CD4-positive, alpha-beta T cell treated with Interleukin-21 for 1 hour (primary cell): ENCODE measurements at places on chromosomes 4 and X.
A peak's percentile ranks its signal among the peaks of the same experiment; 100 is the strongest.

GRCh38 chrX:100931925-100932285 lies 3.2 kb upstream of the XKRX start:
- DNase-seq = no peak

- DNase-seq = no peak
Measured at GRCh38 chr4:135277068-135277979, 1075.7 kb upstream of the PABPC4L start.

DNA sequence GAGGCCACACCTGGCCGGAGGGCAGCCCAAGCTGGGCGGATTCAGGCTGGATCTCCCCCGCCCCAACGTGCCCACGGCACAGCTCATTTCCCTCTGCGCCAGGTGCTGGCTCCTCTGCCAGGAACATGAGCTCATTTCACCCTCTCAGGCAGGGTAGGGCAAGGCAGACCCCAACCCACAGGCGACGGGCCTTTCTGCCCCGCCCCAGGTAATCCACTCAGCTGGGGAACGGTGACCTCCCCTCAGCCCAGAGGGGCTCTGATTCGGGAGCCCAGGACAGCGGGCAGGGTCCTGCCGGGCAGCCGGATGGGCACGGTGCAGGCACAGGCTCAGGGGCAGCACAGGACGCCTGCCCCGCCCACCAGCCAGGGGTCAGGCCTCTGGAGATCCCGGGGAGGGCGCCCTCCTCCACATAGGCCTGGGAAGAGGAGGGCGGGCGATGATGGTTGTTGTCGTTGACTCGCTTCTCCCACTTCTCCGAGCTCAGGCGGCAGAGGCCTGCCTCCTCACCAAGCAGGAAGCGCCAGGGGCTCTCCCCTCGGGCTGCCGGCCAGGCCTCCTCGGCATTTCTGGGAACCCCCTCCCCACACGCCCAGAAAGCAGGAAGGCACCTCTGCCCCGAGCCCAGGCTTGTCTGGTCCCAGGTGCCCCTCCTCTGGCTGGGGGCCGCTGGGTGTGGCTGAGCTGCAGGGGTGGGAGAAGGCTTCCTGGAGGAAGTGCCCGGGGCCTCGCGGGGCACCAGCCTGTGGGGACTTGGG lies 31.1 kb downstream of the TACC3 start:
- DNase-seq = peak; percentile 23

- no peak for DNase-seq
Measured at GRCh38 chrX:150446995-150447394, 83.9 kb downstream of the MAMLD1 start.

- no peak for DNase-seq
Measured at GRCh38 chr4:17654701-17655100, 40.3 kb downstream of the MED28 start.

GRCh38 chr4:5899881-5900280 lies 7.0 kb upstream of the CRMP1 start:
- no peak for DNase-seq

GRCh38 chrX:109880629-109881028 lies 122.3 kb upstream of the TMEM164 start:
- no peak for DNase-seq

- DNase-seq = no peak
Measured at GRCh38 chr4:4440333-4441061, 53.6 kb downstream of the NSG1 start.

GRCh38 chr4:24158031-24158430 lies 268.2 kb upstream of the PPARGC1A start:
- DNase-seq = no peak

GRCh38 chrX:133444196-133444595 lies 28.9 kb upstream of the GPC4 start:
- DNase-seq = no peak

DNA sequence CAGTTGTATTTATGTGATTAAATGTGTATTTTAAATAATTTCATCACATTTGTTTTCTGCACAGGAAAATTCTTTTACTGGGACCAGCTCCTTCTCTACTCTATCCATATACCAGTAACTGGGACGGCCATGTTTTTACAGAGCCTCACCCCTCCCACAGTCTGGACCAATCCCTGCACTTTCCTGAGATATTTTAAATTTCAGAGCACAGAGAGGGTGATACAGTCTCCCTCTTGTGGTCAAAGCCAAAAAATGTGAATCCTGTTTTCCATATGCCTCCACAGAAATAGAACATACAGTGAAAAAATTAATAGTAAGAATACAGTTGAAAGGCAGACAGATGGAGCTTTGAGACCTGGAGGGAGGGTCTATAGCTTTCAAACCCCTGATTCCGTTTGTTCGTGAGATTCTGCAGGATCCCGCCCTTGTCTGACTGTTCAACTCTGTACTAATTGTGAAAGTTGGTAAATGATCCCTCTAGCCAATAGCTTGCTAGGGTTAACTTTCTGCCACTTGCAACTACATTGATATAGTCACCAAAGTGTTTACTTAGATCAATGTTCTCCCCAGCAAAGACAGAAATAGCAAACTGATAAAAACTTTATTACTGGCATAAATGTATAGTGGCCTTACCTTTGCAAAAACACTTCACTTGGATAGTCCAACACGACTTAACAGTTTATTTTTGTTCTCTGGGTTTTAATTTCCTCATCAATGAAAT lies 172.2 kb downstream of the PPARGC1A start:
- no peak for DNase-seq

DNA sequence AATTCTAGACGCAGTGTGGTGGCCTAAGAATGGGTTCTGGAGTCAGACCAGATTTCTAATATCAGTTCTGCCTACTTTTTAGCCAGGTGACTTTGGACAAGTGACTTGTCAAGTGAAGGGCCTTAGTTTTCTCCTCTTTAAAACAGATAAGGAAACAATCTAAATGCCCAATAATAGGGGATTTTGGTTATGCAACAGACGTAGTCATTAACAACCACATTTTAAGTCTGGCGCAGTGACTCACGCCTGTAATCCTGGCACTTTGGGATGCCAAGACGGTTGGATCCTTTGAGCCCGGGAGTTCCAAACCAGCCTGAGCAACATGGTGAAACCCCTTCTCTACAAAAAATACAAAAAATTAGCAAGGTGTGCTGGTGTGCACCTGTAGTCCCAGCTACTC lies 2.1 kb upstream of the ZMYM3 start:
- DNase-seq = no peak

DNA sequence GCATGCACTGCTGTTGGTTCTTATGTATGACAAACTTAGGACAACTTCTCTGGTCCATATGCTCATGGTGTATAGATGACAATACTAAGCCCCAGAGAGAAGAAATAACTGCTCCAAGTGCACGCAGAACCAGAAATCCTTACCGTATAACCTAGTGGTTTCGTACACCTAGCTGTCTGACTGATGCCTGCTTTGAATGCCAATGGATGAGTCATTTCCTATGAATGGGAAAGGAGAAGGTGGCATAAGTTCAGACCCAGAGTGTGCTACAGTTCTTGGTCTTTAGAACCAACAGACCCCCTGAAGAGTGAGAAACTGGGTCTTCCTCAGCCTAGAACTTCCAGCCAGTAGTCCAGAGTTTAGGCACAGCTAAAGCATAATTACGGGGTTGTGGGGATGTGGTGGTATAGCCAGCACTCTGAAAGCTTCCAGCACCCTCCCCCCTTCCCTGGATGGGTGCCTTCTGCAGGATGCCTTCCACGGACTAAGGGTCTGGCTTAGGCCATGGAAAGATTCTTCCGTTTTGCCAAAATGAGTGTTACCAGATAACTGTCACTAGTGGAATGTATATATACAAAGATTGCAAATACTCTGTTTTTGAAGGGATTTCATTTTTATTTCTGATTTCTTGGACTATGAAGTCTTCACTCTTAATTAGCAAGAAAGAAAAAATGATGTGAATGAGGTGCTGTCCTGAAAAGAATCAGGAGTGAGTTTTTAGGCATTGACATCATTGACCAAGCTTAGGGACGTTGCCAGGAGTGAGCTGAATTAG lies 84.6 kb upstream of the PACRGL start:
- DNase-seq = no peak

GRCh38 chrX:118459494-118459893 lies 36.1 kb upstream of the DOCK11 start:
- peak; percentile 55 for DNase-seq

DNA sequence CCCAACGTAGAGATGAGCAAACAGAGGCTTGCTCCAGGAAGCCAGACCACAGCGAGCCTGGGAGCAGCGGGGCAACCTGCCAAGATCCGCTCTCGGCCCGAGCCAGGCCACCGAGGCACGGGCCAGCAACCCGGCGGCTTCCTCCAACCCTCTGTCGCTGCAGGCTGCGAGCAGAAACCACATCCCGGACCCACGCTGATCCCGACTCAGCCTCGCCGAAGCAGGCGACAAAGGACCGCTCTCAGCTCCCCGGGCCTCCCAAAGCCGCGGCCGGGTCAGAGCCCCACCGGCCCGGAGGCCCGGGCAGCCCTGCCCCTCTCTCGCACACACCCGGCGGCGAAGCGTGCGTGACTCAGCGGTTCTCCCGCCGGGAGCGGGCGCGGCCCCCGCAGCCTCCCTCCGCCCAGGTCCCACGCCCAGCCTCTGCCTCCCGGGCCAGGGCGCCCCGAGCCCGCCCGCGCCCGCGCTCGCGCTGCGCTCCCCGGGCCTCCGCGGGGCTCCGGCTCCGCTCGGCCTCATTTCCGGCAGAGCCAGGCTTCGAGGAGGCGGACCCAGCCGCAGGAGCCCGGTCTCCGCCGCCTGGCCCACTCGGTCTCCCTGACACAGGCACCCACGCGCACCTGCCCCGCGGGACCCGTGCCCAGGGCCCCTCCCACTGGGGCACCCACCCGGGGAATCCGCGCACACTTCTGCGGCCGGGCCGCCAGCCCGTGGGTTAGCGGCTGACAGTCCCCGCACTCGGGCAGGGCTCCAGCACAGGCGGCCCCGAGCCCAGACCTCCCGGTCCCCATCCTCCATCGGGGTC lies 1.7 kb downstream of the PPP2R2C start:
- no peak for DNase-seq

- no peak for DNase-seq
Measured at GRCh38 chr4:182208526-182209050, 34.6 kb upstream of the TENM3 start.

GRCh38 chr4:69713593-69713992 lies 46.8 kb downstream of the SULT1B1 start:
- DNase-seq = no peak

GRCh38 chrX:147322496-147322895 lies 508.0 kb upstream of the CXorf51A start:
- no peak for DNase-seq

GRCh38 chr4:28373191-28373590 lies 1512.5 kb downstream of the STIM2 start:
- no peak for DNase-seq

DNA sequence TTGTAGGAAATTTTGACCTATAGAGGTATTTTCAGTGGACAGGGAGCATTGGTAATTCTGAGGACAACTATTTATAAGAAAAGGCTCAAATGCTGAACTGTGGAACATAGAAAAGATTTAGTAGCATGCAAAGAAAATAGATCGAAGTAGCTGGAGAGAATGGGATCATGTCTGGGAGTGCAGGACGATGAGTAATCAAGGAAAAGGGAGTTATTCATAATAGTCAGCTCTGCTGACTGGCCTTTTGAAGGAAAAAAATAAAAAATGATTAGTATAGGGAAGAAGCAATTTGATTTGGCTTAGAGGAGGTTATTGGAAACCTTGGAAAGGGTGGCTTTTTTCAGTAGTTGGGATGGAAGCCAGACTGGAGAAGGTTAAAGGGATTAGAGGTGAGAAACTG lies 22.9 kb upstream of the ANK2 start:
- DNase-seq = no peak

DNA sequence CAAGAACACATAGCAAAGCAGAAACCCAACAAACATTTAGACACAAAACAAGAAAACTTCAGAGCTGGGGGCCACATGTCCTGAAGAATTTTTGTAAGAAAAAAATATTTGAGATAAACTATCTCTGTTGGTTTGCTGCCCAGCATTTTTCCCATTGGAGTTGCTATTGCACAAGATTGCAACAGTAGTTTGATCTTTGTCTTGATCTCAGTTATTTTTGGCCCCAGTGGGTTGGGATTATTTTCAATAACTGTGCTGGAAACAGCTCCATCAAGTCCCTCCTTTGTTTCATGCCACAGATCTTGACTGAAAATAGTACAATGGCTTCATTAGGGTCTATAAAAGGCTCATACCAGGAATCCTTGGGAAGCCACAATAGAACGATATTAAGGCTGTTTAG lies 103.8 kb upstream of the RAI2 start:
- no peak for DNase-seq

DNA sequence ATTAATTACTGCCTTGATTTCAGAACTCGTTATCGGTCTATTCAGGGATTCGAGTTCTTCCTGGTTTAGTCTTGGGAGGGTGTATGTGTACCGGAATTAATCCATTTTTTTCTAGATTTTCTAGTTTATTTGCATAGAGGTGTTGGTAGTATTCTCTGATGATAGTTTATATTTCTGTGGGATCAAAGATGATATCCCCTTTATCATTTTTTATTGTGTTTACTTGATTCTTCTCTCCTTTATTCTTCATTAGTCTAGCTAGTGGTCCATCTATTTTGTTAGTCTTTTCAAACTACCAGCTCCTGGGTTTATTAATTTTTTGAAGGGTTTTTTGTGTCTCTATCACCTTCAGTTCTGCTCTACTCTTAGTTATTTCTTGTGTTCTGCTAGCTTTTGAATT lies 32.1 kb downstream of the CDX4 start:
- no peak for DNase-seq

DNA sequence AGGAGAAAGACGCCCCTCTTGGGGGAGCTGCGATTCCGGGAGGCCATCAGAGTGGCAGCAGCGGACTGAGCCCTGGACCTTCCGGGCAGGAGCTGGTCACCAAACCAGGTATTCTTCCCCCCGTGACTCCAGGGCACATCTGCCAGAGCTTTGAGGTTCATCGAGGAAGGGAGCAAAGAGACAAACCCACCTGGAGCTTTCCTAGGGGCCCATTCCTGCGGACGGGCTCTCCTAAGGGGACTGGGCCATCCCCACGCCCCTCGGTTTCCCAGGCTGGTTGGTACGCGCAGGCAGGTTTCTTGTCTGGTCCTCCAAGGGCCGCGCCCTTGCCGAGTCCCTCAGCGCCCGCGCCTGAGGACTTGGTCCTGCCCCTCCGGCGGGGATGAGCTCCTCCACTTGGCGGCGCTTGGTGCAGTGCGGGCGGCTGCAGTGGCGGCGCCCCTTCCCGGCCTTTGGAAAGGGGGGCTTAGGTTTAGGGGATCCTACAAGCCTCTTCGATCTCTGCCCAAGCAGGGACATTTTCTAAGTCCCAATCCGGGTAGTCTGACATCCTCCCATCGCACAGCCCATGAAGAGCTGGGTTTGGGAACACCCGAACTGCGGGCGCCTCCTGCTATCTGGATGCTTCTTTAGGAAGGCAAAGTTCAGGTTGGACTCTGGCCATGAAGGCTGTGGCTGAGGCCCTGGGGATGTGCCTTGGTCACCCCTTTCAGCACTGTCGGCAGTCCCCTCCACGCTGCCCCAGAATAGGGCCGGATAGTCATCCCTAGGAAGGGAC lies 538 bp downstream of the STBD1 start:
- peak; percentile 4 for DNase-seq

GRCh38 chrX:139094671-139095592 lies 383.4 kb upstream of the FGF13 start:
- DNase-seq = no peak

- no peak for DNase-seq
Measured at GRCh38 chrX:139495324-139495723, 35.2 kb upstream of the F9 start.

GRCh38 chr4:165740911-165741310 lies 132.1 kb upstream of the TLL1 start:
- DNase-seq = no peak

- no peak for DNase-seq
Measured at GRCh38 chrX:33160273-33160672, 51.1 kb downstream of the DMD start.

- no peak for DNase-seq
Measured at GRCh38 chrX:118355225-118355920, 9.5 kb downstream of the WDR44 start.

GRCh38 chr4:120658772-120659171 lies 263.8 kb downstream of the PRDM5 start:
- no peak for DNase-seq
